Stimulated activated naive CD8-positive, alpha-beta T cell treated with anti-CD3 and anti-CD28 coated beads, Interleukin-15, Interleukin-2, amounts not matched to agents 100 U/mL and 50 U/mL, for 24 hours (primary cell): ENCODE measurements at places on chromosomes 1 and 21.
A peak's percentile ranks its signal among the peaks of the same experiment; 100 is the strongest.

DNA sequence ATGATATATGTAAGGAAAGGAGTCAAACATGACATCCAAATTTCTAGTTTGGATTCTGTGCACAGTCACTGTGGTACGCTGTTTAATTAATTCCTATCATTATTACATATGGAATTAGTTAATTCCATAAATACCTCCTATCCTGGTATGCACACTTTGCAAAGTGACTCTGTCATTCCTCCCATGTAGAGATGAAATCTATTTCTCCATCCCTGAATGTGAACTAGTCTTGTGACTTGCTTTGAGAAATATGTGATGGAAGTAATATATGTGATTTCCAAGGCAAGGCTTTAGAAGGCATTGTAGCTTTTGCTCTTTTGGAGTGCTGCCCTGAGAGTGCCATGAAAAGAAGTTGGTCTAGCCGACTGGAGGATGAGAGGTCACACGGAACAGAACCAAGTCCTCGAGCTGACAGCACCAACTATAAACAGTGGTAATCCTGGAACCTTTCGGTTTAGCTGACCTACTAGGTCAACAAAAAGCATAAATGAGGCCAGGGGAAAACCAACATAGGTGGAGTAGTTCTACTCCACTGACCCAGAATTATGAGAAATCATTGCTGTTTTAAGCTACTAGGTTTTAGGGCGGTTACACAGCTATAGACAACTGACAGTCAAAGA is 1.5 kb downstream of the SELENOF start:
- DNase-seq = no peak

DNA sequence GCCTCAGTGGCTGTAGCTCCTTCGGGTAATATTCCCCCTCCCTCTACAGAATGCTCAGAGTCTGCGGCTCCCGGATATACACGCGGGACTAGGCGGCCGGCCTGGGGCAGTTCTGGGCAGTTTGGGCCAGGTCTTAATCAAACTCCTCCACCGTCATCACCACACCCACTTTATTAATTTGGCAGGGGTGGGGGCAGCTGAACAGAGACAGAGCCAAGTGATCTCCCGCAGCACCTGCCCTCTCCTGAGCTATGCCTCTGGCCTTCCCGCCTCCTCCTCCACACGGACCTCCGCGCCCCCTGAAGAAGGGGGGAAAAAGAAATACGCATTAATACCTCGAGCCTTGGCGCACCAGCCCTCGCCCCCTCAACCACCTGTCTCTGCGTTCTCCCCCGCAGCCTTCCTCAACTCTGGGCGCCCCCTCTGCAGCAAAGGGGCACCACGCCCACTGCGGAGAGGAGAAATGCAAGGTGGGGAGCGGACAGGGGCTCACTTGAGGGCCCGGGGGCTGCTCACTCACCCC is 42.6 kb downstream of the CD34 start:
- peak; percentile 35 for DNase-seq

GRCh38 chr1:200298242-200298641 is 111.6 kb downstream of the ZNF281 start:
- no peak for DNase-seq

- no peak for DNase-seq
These were observed 86.3 kb downstream of the PRDM16 start for GRCh38 chr1:3155056-3155925.

DNA sequence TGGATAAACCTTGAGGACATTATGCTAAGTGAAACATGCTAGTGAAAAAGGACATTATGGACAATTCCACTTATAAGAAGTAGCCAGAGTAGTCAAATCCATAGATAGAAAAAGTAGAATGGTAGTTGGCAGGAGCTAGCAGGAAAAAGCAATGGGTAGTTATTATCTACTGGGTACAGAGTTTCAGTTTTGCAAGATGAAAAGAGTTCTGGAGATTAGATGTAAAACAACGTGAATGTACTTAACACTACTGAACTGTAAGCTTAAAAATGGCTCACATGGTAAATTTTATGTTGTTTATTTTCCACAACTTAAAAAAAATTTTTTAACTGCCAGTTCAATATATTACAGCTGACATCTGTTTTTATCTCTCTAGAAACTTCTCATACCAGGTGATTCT is 19.4 kb downstream of the JAK1 start:
- no peak for DNase-seq

DNA sequence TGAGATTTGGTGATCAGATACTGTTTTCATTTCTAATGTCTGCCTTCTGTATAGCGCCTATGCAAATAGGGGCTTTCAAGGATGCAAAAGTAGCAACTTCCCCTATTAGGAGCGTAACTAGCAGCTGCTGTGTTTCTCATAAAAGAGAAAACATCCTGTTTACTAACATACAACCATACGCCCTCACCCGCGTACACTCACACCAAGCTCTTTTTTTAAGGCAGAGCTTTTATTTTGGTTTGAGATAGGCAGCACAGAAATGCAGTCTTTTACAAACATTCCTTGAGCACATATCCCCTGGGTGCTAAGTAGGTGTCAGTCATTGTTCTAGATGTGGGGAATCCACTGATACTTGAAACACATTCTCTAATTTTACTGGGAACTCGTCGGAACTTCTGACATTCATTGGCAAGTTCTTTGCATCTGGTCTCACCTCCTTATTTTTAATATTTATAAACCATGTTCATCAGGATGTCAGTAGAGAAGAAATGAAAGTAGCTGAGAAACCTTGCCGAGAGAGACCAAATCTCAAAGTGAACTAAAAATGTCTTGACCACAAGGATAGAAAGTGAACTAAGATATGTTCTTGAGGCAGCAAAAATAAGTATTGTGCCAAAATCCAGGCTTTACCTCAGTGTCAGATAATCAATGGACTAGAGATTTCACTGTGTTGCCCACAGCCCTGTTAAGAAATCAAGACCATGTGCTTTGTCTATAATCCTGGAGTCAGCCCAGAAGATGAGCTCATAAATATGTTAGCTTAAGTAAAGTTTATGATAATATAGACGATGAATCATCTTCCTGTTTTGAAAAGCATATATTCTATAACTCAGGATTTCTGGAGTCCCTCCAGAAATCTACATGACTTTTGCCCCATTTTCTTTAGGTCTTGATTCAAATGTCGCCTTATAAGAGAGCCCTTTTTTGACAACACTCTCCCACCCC is 350.9 kb downstream of the ST6GALNAC3 start:
- DNase-seq = no peak
